Stimulated activated CD8-positive, alpha-beta memory T cell treated with anti-CD3 and anti-CD28 coated beads, Interleukin-15, amount 100 ng/mL, for 48 hours (primary cell): ENCODE measurements at places on chromosomes 11 and 22.
A peak's percentile ranks its signal among the peaks of the same experiment; 100 is the strongest.

DNA sequence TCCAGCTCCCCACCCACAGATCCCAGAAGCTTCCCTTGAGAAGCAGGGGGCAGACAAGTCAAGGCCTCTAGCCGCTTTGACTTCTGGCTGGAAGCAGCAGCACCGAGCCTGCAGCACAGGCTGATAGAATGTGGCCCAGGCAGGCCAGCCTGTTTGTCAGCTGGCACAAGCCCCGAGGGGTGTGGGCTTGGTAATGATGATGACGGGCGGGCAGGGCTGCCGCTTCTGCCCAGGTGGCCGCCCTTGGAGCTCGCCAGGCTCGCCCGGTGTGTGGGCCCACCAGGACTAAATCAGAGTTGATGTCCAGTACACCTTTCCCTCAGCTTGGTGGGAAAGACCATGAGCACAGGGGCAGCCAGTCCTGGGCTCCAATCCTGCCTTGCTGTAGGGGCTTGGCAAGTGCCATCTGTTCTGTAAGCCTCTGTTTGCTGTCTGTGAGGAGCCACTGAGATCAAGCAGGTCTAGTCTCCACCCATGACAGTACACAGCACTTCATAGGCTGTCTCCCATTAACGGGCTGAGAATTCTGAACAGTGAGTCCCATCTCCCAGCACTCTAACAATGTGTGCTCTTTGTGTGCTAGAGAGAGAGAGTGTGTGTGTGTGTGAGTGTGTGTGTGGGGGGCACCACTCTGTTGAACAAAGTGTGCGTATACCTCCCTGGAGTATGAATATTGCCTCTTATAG, 26.8 kb downstream of the MICAL2 start:
- no peak for DNase-seq

- DNase-seq = no peak
Observed at GRCh38 chr11:99739464-99740089, 718.8 kb downstream of the CNTN5 start.

- no peak for DNase-seq
Observed at GRCh38 chr11:114034956-114035355, 24.6 kb upstream of the ZBTB16 start.

DNA sequence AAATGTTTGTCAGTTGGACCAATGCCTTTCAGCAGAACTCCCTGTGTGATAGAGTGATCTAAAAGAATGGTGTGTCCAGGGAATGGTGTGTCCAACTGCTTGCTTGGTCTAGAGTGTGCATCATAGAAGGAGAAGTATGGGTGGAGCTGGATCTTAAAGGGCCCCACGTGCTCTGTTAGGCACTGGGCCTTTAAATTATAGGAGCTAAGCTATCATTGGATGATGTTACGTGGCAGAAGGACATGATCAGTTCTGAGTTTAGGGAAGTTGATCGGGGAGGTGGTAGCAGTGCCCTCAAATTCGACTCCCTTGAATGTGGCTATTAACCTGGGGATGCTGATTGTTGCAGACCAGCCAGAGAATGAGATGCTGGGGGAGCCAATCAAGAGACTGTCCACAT, 16.4 kb downstream of the STX3 start:
- no peak for DNase-seq

DNA sequence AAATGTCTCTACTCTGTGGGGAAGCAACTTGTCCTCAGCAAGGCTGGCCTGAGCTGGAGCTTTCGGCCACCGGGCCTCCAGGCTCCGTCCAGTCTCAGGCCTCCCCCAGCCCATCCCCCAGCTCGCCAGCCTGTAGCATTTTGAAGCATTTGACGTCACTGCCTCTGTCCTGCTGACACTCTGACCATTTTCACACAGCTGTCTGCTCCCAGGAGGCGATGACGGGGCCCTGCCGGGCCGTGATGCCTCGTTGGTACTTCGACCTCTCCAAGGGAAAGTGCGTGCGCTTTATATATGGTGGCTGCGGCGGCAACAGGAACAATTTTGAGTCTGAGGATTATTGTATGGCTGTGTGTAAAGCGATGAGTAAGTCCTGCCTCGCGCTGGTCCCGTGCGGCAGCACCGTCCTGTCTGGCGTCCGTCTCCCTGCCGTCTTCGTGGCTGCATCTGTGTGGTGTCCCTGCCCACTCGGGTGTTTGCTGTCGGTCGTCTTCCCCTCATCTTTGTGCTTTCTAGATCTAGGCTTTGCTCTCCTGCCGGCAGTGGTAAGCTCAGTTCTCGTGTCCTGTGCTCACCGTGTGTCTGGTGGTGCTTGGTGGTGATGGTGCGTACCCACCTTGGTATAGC, 36.1 kb upstream of the ST14 start:
- no peak for DNase-seq

GRCh38 chr11:86784241-86784681, 16.1 kb upstream of the PRSS23 start:
- no peak for DNase-seq

GRCh38 chr11:2698386-2699184, 1.2 kb downstream of the KCNQ1OT1 start:
- no peak for DNase-seq

DNA sequence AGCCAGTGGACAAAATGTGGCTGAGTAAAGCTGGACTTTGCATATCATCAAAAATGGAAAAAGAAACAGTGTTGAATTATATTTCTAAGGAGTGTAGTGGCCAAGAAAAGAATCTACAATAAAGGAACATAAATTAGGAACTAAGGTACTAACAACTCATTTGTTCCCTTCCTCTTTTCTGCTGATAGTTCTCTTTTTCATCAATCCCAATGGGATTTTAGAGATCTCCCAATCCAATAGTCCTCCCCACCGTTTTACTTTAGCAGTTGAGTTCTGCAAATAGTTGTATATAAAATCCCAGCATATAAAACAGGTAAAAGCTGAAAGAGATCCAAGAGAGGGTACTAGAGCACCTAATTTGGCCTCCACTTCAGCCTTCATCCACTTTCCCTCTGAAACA, 2.0 kb downstream of the PRCP start:
- no peak for DNase-seq

DNA sequence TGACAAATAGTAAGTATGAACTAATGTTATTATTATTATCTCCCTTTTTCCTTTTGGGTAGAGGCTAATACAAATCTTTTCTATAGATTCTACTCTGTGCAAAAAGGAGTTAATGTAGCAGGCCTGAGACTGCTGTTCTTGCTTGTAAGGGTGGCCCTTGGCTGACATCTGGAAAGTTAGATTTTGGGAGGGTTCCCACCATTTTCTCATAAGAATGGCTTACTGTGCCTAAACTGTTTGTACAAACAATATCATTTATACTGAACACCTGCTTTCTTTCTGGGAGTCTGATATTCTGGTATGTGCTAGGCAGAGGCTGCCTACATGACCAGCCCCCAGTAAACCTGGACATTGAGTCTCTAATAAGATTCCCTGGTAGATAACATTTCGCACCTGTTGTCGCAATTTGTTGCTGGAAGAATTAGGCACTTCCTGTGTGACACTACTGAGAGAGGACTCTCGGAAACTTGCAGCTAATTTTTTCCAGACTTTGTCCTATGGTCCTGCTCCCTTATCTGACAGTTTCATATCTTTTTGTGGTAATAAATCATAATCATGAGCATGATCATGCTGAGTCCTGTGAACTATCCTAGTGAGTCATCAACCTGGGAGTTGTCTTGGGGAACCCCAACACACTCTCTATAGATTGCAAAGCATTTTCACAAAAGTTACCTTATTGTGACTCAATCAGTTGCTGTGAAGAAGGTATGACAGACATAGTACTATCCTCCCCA, 257.7 kb upstream of the CCDC90B start:
- no peak for DNase-seq

DNA sequence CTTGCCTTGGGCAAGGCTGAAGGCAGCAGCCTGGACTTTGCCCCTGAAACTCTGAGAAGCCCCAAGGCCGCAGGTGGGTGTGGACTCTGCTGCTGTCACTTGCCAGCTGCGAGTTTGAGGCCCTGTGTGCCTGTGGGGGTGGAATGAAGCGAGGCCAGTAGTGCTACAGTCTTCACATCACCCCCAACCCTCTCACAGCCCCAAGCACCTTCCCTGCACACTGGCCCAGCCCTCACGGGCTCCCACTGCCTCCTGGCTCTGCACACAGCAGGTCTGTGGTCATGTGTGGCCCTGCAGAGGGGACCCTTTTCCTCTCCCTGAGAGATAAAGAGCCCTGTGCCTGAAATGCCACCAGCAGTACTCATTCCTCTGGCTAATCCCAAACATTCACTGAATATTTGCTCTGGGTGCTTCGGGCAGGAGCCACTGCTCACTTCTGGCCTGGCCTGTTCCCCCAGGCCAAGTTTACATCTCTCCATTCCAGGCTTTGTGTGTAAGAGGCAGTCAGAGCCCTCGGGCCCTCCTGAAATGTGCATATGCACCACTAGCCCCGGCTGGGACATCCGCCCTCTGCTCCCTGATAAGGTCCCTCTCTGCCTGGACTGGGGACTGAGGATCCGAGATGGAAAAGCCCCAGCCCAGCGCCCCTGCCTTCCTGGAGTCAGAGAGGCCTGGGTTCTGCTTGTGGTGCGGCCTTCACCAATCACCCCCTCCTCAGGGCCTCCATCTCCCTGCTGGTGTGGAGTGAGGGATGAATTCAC, 17.7 kb downstream of the MGAT3 start:
- no peak for DNase-seq

DNA sequence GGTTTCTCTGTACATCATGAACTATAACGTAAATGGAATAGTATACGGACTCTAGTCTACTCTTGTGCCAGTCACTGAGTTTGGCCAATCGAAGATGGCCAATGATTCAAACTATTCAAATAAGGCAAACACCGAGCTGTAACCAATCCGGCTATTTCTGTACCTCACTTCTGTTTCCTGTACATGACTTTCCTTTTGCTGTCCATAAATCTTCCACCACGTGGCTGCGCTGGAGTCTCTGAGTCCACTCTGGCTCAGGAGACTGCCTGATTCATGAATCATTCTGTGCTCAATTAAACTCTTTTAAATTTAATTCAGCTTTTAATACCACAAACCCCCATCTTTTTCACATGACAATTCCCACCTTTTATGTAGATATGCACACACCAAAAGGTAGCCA, 1.5 kb upstream of the JAML start:
- DNase-seq = no peak

- DNase-seq = no peak
Observed at GRCh38 chr11:18986744-18987143, 47.5 kb upstream of the MRGPRX1 start.

- peak; percentile 35 for DNase-seq
Observed at GRCh38 chr11:20609727-20610707, 10.6 kb downstream of the SLC6A5 start.

DNA sequence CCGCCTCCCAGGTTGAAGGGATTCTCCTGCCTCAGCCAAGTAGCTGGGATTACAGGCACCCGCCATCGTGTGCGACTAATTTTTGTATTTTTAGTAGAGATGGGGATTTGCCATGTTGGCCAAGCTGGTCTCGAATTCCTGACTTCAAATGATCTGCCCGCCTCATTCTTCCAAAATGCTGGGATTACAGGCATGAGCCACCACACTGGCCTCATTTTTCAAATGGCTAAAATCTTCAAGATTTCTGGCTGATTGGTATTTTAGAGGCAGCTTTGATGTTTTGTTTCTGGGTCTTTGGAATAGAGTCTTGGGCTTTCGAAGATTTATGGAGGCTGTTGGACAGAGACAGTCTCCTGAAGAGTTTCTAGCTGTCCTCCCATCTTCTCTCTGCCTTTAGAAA, 5.8 kb upstream of the SLC3A2 start:
- no peak for DNase-seq

- DNase-seq = no peak
Observed at GRCh38 chr11:36090356-36091109, 146.7 kb downstream of the LDLRAD3 start.

DNA sequence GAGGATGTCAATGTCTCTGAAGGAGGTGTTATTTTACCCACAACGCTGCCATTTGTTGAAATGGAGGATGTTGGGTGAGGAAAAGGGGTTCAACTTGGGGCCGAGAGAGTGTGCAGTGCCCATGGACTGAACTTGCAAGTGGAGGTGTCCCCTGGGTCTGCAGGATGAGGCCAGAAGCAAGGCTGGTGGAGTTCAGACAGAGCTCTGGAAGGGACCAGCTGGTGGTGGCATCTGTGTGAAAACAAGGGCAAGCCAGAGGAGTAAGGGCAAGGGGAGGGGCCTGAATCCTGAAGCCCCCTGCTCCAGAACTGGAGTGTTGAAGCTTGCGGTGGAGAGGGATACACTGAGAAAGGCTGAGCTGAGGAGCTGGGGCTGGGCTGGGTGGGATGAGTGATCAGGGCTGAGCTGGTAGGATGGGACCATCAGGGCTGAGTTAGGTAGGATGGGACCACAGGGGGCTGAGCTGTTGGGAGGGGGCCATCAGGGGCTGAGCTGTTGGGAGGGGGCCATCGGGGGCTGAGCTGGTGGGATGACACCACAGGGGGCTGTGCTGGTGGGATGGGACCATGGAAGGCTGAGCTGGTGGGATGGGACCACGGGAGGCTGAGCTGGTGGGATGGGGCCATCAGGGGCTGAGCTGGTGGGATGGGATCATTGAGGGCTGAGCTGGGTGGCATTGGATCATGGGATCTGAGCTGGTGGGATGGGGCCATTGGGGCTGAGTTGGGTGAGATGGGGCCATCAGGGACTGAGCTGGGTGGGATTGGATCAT, 13.4 kb upstream of the CTSD start:
- DNase-seq = no peak

DNA sequence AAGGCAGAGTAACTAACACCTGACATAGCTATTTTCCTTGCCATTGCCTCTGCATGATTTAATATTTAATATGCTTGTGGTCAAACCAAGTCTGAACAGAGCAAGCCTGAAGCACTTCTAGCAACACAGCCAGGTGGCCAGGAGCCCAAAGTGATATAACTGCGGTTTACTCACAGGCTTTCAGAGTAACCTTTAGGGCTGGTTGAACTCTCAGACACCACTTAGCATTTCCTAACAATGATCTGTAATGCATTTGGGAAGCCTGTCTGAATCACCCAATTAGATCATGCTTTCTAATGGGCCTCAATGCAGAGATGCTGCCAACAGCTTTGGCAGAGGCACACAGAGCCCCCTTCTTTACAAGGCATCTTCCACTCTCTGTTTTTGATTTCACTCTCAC, 96.1 kb downstream of the FDX1 start:
- no peak for DNase-seq

DNA sequence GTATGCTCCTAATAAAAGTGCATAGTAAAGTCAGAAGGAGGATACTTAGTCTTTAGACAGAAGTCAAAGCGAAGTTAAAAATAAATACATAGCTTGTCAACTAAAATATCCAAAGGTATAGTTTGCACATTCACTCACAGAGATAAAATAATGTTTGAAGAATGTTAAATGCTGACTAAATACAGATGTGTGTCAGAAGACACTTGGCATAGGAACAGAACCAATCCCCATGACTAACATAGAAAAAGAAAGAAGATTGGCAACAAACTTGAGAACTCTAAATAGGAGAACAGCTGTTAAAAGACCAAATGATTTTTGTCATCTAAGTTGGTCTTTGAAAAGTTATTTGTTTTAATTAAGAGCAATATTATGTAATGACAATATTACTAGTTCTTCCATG, 1172.1 kb upstream of the RAG2 start:
- no peak for DNase-seq

DNA sequence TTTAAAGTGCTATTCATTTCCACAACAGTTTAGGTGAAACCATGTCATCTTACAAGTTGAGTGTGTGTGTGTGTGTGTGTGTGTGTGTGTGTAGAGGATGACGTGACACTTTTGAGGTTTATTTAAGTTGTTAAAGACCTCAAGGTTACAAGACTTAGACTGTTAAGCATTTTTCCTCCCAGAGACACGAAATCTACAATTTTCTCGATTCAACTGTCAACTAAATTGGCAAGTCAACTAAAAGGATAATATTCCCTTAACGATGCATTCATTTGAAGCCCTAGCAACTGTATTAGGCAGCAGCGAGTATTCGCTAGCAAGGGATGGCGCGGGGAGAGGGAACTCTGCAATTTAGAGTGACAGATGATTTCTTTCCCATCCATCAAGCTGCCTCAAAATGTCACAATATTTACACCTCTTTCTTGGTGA, 17.6 kb upstream of the BDNF start:
- DNase-seq = no peak
